ENCODE measurements at places on chromosomes 12 and 14. TPM values are rescaled to one million over a fixed set of nuclear protein-coding genes. Genes with fewer than 3 reads are reported as not detected.

- H3K4me1 ChIP-seq = no peaks in the 10 kb centered on the region
- H3K36me3 ChIP-seq = no peaks in the 10 kb centered on the region
- no peak overlapping the region for H3K4me3 ChIP-seq
These were observed 8.1 kb downstream of the TAMALIN start for GRCh38 chr12:52014567-52015530.

DNA sequence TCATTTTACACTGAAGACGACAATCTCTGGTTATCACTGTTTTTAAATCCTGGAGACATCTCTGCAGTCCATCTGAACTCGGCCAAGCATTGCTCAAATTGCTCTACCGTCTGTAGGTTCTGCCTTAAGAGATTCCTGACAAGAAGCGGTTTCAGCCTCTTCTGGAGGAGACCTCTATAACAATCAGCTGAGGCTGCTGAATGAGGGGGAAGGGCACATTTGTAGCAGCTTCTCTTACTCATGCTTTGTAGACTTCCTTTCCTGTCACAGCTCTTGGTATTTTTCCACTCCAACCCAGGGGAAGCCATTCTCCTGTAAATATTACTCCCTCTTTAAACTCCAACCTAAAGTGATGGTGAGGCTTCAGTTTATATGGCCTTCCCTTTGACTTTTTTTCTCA, 3.0 kb downstream of the ARG2 start:
- peak overlapping the region; percentile 41 for H3K27ac ChIP-seq
- DNase-seq = no peak
- no peaks in the 10 kb centered on the region for H3K4me1 ChIP-seq
- no peaks in the 10 kb centered on the region for H3K36me3 ChIP-seq

GRCh38 chr12:83818881-83819280, 1093.7 kb downstream of the SLC6A15 start:
- H3K4me1 ChIP-seq = no peaks in the 10 kb centered on the region
- no peaks in the 10 kb centered on the region for H3K36me3 ChIP-seq
- H3K27ac ChIP-seq = no peak overlapping the region

GRCh38 chr12:105667973-105668743, 337.7 kb downstream of the C12orf75 start:
- H3K27ac ChIP-seq = no peak overlapping the region
- H3K27me3 ChIP-seq = no peaks in the 10 kb centered on the region
- H3K36me3 ChIP-seq = no peaks in the 10 kb centered on the region
- no peak for DNase-seq
- no peak overlapping the region for H3K4me3 ChIP-seq

- no peaks in the 10 kb centered on the region for H3K4me1 ChIP-seq
- H3K4me3 ChIP-seq = no peak overlapping the region
- no peak for DNase-seq
- H3K27me3 ChIP-seq = no peaks in the 10 kb centered on the region
These were observed 16.6 kb downstream of the SOCS2 start for GRCh38 chr12:93589081-93589480.

- no peak for DNase-seq
- H3K36me3 ChIP-seq = no peaks in the 10 kb centered on the region
- no peak overlapping the region for H3K27ac ChIP-seq
- H3K4me3 ChIP-seq = no peak overlapping the region
These were observed 38.9 kb downstream of the STXBP6 start for GRCh38 chr14:25011095-25011494.

- H3K4me1 ChIP-seq = no peaks in the 10 kb centered on the region
- H3K27me3 ChIP-seq = no peaks in the 10 kb centered on the region
- H3K27ac ChIP-seq = no peak overlapping the region
- DNase-seq = no peak
These were observed 28.6 kb downstream of the RNFT2 start for GRCh38 chr12:116766746-116767145.

GRCh38 chr14:39302124-39302810, 68.6 kb downstream of the MIA2 start:
- H3K4me1 ChIP-seq = no peaks in the 10 kb centered on the region
- no peak overlapping the region for H3K4me3 ChIP-seq
- H3K36me3 ChIP-seq = no peaks in the 10 kb centered on the region
- no peak for DNase-seq

DNA sequence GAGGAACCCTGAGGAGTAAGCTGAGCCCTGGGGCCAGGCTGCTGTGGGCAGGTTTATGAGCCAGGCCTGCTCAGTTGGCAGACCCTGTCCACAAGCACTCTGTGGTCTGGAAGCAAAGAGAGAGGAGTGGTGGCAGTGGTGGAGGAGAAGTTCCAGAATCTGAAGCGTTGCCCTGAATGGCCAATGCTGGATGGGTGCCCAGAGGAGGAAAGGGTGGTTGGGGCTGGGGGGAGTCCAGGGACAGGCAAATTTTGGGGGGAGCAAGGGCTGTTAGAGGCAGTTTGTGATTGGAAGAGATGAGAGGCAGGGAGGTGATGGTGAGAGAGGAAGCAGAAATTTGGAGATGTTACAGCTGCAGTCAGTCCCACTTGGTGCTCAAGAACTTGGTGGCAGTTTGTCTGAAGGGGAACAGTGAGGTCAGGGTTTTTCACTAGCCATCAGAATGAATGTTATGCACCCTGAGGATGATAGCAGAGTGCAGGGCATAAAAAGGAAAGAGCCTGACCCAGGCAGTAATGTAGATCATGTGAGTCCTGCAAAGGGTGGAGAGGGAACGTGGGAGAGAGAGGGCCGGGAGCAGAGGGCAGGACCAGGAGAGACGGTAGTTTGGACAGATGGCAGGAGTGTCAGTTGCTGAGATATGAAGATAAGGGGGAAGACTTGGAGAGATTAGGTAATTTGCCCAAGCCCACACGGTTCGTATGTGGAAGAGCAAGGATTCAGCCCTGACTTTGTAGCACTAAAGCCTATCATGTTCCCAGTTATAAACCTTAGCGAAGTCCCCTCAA, 51.2 kb downstream of the GALNT8 start:
- no peak for DNase-seq
- H3K4me1 ChIP-seq = no peaks in the 10 kb centered on the region
- no peak overlapping the region for H3K4me3 ChIP-seq
- H3K27ac ChIP-seq = no peak overlapping the region

GRCh38 chr14:35083530-35084150, 37.6 kb downstream of the FAM177A1 start:
- peaks cover 4% of the 10 kb centered on the region for H3K36me3 ChIP-seq
- H3K27ac ChIP-seq = no peak overlapping the region
- no peaks in the 10 kb centered on the region for H3K4me1 ChIP-seq
- H3K4me3 ChIP-seq = no peak overlapping the region

DNA sequence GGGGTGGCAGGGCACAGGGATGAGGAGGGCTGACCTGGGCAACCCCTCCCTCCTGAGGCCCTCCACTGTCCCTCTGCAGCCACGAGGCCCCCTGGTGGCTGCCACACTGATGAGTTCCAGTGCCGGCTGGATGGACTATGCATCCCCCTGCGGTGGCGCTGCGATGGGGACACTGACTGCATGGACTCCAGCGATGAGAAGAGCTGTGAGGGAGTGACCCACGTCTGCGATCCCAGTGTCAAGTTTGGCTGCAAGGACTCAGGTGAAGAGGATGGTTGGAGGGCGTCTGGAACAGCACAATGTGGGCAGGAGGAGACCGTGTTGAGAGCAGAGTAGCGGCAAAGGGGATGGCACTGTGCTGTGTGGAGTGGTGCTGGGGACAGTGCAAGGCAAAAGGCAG, 25.7 kb upstream of the LRP1-AS start:
- H3K4me3 ChIP-seq = no peak overlapping the region
- H3K27ac ChIP-seq = peak overlapping the region; percentile 38
- no peak for DNase-seq
- H3K4me1 ChIP-seq = no peaks in the 10 kb centered on the region
- H3K27me3 ChIP-seq = no peaks in the 10 kb centered on the region

DNA sequence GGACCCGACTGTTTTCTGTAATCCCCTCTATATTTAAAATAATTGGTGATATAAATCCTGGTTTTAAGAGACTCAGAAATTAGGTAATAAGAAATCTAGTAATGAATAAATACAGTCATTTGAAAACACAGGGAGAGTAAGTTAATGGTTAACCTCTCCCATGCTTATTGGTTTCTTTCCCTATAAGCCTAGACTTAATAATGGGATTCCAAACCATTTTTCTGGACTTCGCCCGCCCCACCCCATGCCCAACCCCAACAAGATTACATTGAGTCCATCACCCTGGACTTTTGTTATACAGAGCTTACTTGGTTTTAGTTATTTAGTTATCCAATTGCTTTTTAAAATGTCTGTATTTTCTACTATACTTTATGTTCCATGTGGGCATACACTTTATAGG, 98.7 kb downstream of the WIF1 start:
- H3K27ac ChIP-seq = no peak overlapping the region
- DNase-seq = no peak
- no peaks in the 10 kb centered on the region for H3K36me3 ChIP-seq
- no peaks in the 10 kb centered on the region for H3K4me1 ChIP-seq
- H3K27me3 ChIP-seq = no peaks in the 10 kb centered on the region
- no peak overlapping the region for H3K4me3 ChIP-seq

GRCh38 chr12:18546399-18546798, 191.4 kb downstream of the PLCZ1 start:
- H3K27me3 ChIP-seq = no peaks in the 10 kb centered on the region
- DNase-seq = no peak
- H3K36me3 ChIP-seq = no peaks in the 10 kb centered on the region
- no peaks in the 10 kb centered on the region for H3K4me1 ChIP-seq
- no peak overlapping the region for H3K4me3 ChIP-seq

DNA sequence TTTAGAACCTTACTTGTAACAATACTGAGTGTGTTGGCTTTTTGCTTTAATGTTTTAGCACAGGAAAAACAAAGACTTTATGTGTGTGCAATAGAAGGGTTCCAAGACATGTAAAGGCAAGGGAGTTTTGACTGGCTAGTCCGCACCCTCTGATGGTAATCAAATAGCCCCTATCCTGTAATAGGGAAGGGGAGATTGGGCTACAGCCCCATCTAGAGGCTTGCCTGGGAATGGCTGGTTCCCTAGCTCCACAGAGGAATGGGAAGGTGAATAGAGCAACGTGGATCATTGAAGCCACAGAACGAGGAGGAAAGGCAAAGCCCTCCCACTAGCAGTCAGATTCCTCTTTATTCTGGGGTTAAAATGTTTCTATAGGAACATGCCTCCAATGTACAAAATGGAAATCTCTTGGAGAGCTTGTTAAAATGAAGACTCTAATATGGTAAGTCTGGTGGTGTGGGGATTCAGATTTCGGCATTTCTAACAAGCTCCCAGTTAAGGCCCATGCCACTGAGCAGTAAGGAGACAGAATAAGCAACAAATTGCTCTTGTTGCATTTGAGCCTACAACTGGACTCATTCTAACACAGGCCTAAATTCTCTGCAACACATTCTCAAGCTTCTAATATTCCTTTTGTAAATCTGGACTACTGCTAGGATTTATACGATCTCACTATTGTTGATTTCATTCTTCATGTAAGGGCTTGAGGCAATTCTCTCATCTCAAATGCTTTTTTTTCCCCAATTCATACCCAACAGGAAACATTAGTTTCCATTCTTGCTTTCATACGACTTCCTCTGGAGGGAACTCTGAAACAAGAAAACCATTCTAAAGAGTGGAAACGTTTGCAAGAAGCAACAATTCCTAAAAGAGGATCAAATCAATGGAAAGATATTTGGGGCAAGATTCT, 57.1 kb downstream of the NIN start:
- no peaks in the 10 kb centered on the region for H3K27me3 ChIP-seq
- H3K36me3 ChIP-seq = no peaks in the 10 kb centered on the region
- H3K4me3 ChIP-seq = no peak overlapping the region

DNA sequence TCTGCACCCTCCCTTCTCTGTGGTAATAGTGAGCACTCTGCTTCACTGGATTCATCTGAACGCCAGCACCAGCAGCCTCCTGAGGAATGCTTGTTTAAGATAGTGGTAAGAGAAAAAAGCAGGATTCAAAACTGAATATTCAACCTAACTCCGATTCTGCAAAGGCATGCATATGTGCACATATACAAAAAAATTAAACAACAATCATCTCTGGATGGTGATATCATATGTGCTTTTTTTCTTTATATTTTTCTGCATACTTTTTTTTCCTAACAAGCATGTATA, 9.8 kb downstream of the TMEM229B start:
- H3K36me3 ChIP-seq = no peaks in the 10 kb centered on the region
- no peak overlapping the region for H3K4me3 ChIP-seq
- no peaks in the 10 kb centered on the region for H3K4me1 ChIP-seq
- DNase-seq = no peak

DNA sequence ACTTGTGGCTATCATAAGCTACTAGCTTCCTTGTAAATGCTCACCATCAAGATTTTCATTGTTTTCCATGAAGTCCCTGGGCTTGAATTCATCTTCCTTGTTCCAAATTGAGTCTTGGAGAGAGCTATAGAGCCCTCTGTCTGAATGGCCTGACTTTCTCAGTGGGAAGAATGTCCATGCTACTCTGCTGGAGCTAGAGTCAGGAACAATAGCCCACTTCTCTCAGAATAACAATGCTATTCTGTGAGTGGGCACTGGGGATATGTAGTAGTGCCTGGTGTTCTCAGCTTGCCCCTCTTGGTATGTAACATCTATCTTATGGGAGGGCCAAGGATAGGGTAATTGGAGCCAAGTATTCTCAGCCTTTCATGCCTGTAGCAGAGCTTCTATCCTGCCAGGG, 127.6 kb upstream of the TRHDE start:
- no peaks in the 10 kb centered on the region for H3K36me3 ChIP-seq
- H3K4me1 ChIP-seq = no peaks in the 10 kb centered on the region
- H3K4me3 ChIP-seq = no peak overlapping the region

DNA sequence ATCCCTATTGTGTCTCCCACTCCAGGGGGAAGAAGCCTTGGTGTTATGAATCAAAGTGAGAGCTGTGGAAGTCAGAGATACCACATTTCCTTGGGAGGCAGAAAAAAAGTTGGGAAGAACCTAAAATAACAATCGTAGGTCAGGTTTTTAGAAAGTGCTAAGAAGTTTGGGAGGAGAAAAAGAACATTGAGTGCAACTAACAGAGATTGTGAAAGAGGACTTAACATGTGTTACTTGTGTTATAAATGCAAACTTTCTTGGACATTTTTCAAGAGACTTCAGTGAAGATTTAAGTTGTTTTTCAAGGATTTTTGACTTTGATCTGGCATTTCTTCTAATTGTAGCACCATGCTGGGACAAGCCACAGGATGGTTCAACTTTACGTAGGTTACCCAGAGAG, 7.8 kb upstream of the ERP27 start:
- peak overlapping the region; percentile 44 for H3K27ac ChIP-seq
- H3K4me3 ChIP-seq = no peak overlapping the region
- H3K4me1 ChIP-seq = no peaks in the 10 kb centered on the region
- no peaks in the 10 kb centered on the region for H3K27me3 ChIP-seq
- DNase-seq = no peak

BEGAIN gene
- total RNA-seq = 2.0 TPM

HELB gene
- total RNA-seq = 11.1 TPM

NGB gene
- total RNA-seq = not detected

SUSD6 gene
- total RNA-seq = 55.7 TPM

AHNAK2 gene
- 15.1 TPM for total RNA-seq

TMPRSS12 gene
- total RNA-seq = not detected

INSM2 gene
- not detected for total RNA-seq

KRT77 gene
- not detected for total RNA-seq

SERPINA3 gene
- total RNA-seq = 1,840 TPM

IL31 gene
- not detected for total RNA-seq

GPD1 gene
- 4,731 TPM for total RNA-seq

Measured in breast epithelium (tissue), 4 donors.